ENCODE measurements at places on chromosomes 11 and 22.

DNA sequence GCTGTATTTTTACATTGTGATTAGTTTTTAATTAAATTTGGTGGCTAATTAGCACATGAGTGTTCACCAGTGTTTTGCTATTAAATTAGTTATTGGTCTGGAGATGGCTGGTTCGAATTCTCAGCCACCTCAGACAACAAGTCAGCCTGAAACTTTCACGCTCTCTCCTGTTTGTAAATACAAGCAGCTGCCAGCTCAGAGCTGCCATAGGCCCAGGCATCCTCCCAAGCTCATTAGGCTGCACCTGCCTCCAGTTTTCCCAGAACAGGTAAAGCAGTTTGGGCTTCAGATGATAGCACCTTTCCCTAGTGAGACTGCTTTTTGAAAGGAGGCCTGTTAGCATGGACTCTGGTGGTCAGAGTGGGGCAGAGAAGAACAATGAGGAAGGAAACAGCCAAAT, 156.8 kb downstream of the NAV2 start:
- DNase-seq, result no peak

GRCh38 chr11:114183044-114183511, 113.1 kb upstream of the NNMT start:
- peak; percentile 89 for DNase-seq

- DNase-seq, result no peak
These were observed 97.9 kb upstream of the TENM4 start for GRCh38 chr11:79538775-79539174.

DNA sequence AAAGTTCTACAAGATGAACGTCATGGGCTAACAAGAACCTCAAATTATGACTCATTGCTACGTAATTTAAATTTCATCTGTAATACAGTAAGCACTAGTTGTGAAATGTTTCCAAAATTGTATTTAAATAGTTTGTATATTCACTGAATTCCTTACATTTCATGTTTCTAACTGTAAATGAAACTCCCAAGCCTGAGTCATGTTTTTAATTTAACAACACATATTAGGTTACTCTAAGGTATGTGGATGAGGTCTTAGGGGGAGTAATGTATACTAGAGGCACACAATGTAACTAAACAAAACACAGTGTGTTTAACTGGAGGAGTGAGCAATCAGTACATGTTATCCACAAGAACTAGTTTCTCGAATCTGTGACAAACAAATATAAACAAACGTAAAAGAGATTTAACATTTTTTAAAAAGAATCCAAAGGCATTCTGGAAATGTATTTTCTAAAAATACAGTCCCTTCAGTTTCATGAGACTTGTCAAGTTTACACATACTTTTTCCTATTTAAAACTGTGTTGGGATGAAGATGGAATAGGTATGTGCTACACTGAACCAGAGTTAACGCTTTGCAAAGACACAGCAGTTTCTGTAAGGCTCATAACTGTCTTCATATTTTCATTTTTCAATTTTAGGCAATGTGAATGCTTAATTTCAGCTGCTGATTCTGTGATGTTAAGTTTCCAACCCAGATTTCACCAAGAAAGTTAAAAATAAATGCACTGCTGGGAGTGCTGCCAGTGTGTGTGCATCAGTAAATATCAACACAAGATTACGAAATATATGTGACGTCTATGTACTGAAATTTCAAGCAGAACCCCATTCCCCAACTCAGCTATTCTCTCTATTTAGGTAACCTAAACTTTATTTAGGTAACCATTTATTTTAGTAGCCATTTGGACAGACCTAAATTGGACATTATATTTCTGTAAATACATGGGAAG, 52.6 kb downstream of the PITPNB start:
- DNase-seq, result no peak

DNA sequence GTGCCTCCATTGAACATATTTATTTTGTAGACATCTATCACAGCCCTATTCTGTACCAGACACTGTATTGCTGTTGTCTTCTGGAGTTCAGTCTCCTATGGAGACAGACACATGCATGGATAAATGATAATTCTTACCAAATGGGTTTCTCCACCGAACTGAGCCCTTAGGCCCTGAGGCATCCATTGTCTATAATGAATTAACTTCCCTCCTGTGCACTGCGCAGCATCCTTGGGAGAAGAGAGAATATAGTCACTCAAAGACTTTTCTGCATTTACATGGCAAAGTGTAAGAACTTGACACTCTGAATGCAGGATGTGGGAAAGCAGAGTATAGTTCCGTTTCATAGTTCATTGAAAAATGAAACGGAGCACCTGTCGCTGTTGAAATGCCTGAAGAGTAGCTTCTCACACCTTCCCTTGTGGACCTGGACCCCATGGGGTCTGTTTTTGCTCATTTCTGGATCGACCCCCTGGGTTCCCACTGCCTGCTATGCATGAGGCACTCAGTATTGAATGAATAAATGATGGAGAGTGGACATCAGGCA, 6.2 kb downstream of the ZNRF3 start:
- peak; percentile 68 for DNase-seq

- DNase-seq, result peak; percentile 91
These were observed 8.7 kb downstream of the SPTBN2 start for GRCh38 chr11:66720223-66720898.

DNA sequence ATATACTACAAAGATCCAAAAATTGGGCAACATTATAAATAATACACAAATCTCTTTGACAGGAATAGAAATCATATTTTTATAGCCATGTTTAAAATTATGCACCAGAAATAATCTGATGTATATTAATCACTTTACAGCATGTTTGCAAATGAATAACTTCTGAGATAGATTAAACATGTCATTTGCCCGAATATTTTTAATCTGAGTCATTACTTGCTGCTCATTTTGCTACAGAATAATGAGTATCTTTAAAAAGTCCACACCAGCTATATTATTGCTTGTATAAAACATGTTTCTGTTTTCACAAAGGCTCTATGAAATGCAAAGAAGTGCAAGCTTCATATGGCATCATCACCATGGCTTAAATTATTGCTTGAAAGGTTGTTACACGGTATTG, 336.8 kb downstream of the GUCY1A2 start:
- DNase-seq, result no peak

- no peak for DNase-seq
These were observed 561 bp downstream of the TRMT112 start for GRCh38 chr11:64316672-64317324.

GRCh38 chr11:77340501-77340900, 39.0 kb upstream of the GDPD4 start:
- no peak for DNase-seq

DNA sequence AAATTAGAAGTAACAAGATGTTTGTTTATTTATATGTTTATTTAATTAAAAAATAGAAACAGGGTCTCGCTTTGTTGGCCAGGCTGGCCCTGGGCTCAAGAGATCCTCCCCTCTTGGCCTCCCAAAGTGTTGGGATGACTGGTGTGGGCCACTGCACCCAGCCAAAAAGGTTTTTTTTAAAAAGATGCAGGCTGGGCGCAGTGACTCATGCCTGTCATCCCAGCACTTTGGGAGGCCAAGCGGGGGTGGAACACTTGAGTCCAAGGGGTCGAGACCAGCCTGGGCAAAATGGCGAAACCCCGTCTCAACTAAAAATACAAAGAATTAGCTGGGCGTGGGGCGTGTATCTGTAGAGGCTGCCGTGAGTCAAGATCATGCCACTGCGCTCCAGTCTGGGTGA, 13.4 kb downstream of the DRD4 start:
- DNase-seq, result no peak

DNA sequence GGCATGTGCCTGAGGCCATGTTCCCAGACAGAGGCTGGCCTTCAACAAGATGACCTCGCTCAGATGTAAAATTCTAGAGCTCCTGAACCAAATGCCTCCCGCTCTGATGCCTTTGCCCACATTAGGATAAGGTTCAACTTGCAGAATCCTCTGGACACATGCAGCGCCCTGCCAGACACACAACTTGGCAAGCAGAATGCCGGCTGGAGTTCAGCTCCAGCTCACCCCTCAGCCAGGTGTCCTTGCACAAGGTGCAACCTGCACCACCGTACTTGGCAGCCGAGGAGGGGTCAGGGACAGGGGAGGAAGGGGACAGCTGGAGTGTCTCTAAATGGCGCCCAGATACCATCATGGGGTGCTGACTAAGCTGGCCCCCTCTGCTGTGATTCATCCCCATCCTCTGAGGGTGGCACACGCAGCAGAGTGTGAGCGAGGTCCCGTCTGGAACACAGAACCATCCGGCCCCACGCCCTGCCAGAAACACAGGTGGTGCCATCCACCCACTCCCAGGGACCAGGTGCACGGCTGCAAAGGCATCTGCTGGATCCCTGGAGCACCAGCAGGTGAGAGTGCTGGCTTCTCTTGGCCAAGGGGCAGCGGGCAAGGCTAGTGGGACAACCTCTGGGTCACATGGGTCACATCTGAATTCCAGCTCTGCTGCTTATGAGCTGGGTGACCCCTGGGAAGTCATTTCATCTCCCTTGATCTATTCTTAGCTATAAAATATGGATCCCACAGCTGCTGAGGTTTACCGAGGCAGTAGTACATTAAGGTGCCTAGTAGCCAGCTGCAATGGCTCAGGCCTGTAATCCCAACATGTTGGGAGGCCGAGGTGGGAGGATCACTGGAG, 12.8 kb downstream of the ZMAT5 start:
- DNase-seq, result no peak

- no peak for DNase-seq
These were observed 2.3 kb downstream of the BCO2 start for GRCh38 chr11:112177589-112177988.

GRCh38 chr11:61068581-61068980, 33.7 kb upstream of the CD5 start:
- no peak for DNase-seq

- DNase-seq, result peak; percentile 85
These were observed 40.8 kb upstream of the ST14 start for GRCh38 chr11:130118636-130119387.

DNA sequence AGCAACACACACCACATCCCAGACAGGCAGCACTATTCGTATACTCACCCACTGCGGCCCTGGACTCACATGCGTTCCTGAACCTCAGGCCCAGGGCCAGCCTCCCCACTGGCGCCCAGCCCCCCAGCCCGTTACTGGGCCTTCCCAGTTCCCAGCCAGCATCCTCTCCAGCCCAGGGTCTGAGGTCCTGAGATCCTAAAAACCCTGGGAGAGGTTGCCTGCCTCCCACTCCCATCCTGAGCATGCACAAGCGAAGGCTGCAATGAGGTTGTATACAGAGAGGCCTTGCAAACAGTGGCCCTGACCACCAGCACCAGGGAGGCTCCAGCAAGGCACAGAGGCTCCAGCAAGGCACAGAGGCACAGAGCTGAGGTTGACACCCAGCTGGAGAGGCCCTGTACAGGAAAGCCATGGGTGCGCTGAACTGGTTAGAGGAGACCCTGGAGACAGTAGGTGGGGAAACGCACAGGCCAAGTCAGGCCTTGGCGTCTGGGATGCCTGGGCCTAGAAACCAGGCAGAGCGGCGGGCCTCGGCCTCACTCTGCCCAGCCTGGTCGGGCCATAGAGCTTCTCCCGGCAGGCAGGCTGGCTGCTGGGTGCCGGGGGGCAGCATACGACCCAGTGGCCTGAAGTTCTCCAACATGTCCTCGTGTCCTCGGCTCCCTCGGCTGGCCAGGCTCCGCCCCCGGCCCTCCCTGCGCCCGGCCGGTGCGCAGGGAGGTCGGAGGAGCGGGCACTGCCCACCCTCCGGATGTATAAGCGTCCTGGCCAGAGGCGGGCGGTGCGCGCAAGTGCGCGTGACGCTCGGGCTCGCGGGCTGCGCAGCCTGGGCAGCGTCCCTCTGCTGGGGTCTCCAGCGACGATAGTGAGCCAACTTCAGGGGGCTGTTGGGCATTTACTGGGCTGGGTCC, 2.3 kb upstream of the TBX1 start:
- no peak for DNase-seq

DNA sequence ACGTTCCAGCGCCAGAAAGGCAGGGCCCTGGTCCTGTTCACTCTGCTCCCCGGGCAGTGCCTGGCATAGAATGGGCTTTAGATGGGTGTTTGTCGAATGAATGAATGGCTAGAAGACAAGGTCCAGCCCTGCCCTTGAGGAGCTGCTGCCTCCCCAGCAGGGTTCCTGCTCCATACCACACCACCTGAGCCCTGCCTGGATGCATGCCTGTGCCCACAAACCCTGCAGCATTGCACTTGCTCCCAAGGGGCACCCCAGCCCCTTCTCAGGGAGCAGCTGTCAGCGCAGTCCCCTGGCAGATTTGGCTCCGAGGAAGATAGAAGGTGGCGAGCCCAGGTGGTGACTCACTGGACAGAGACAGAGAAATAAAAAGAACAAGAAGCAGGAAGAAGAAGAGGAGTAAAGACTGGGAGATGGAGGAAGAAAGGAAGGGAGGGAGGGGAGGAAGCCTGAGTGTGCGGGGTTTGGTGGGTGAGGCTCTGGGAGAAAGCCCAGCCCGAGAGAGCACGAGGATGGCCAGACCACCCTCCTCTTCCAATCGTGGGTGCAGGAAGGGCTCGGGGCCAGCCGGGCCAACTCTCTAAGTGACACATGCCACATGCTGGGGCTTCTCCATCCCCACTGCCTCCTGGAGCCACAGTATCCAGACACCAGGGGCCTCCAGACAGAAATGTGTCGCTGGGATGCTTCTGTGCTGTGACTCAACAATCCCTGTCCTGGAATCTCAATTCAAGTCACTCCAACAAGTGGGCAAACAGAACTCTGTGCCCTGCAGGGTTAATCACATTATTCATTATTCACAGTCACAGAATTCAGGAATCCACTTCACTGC, 1474.3 kb downstream of the BRD1 start:
- DNase-seq, result no peak

- DNase-seq, result no peak
These were observed 13.6 kb downstream of the RNF185 start for GRCh38 chr22:31173386-31174145.

- no peak for DNase-seq
These were observed 13.5 kb downstream of the OR52K1 start for GRCh38 chr11:4495986-4496385.

DNA sequence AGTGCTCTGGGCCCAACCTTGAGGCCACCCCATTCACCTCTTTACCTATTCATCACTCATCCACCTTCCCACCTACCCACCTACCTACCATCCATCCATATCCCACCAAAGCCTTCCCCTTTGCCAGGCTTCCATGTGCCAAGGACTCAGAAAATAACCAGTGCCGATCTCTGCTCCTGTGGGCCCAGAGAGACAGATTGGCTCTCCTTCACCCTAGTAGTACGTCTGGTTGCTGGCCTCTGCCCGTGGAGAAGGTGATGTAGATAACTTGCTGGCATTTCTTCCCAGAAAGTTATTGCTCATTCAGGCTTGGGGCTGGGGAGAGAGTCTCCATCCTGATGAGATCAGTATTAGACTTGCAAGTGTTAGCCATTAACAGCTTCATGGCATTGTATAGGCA, 45.2 kb downstream of the NEU3 start:
- DNase-seq, result no peak

- DNase-seq, result no peak
These were observed 13.9 kb upstream of the ADSL start for GRCh38 chr22:40332319-40332781.

- no peak for DNase-seq
These were observed 665 bp downstream of the USP28 start for GRCh38 chr11:113874581-113875233.

Measured in Jurkat, Clone E6-1 (cell line).